ENCODE measurements at places on chromosomes 11 and 22.

DNA sequence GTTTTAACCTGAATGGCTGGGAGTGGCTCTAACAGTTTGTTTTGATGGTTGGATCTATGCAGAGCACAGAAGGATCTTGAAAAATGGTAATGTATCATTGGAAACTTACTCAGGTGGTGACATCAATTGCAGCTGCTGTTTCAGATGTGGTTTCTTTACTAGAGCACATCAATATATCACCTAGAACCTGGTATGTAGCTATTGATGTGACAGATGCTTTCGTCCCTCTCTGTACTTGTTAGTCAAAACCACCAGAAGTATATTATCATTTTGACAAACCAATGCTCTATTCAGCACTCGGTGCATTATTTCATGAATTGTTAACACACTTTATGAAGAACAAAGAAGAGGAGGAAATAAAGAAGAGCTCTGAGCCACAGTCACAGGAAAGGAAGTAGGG lies 26.6 kb upstream of the SCN3B start:
- no peaks in the 10 kb centered on the region for H3K4me1 ChIP-seq
- H3K27ac ChIP-seq: no peak overlapping the region
- no peak overlapping the region for H3K4me3 ChIP-seq

GRCh38 chr11:16040151-16040550 lies 316.2 kb downstream of the SOX6 start:
- H3K4me1 ChIP-seq: no peaks in the 10 kb centered on the region
- H3K27ac ChIP-seq: no peak overlapping the region
- H3K4me3 ChIP-seq: no peak overlapping the region
- H3K36me3 ChIP-seq: no peaks in the 10 kb centered on the region
- DNase-seq: no peak
- H3K27me3 ChIP-seq: no peaks in the 10 kb centered on the region

DNA sequence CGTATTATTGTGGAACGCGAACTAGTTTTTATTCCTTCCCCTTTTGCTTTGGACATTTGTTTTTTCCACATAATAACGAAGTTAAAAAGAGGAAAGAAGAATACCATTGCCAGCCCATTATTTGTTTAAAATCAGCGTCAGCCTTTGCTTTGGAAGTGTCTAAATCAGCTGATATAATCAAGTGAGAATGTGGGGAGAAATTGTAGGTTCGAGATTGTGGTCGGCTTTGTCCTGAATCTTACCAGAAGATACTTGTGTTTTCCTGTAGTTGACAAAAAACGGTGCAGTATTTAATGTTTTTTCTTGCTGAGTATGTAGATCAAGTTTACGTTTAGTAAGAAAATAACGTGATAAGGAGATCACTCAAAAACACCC lies 935 bp downstream of the ZNF143 start:
- H3K27me3 ChIP-seq: no peaks in the 10 kb centered on the region
- H3K4me1 ChIP-seq: no peaks in the 10 kb centered on the region
- peak; percentile 27 for DNase-seq
- H3K36me3 ChIP-seq: no peaks in the 10 kb centered on the region

GRCh38 chr22:27084130-27084529 lies 426.7 kb downstream of the MIAT start:
- no peaks in the 10 kb centered on the region for H3K36me3 ChIP-seq
- H3K27me3 ChIP-seq: peaks cover 7% of the 10 kb centered on the region
- no peak overlapping the region for H3K27ac ChIP-seq

DNA sequence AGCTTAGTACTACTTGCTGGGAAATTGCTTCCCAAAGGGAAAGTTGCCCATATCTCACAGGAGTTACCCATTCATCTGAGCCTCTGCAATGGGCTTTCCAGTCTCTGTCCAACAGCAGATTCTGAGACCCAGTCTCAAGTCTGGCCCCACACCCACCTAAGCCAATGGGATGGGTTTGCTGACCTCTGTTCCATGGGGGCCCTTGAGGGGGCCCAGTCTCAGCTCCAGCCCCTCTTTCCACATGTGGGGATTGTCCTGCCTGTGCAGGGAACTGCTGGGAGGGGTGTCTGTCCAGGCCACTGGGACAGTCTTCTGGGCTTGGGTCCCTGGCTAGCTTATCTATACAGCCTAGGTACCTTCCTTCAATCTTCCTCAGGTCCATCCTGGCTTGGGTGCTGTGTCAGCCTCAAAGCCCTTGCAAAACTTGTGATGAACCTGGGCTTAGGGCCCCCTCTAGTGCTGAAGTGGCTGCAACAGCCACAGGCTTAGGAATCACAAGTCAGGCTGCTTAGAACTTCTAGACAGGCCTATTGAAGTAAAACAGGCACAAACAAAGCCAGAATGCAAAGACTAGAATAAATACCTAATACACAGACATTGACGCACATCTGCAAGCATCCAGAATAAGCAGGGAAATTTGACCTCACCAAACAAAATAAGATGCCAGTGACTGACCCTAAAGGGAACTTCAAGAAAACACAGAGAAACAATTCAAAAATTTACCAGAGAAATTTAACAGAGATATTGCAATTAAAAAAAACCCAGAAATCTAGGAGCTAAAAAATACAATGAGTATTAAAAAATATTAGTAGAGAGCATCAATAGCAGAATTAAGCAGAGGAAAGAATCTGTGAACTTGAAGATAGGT lies 11.7 kb upstream of the PATL1 start:
- no peak overlapping the region for H3K4me3 ChIP-seq
- no peak overlapping the region for H3K27ac ChIP-seq
- DNase-seq: peak; percentile 49
- no peaks in the 10 kb centered on the region for H3K4me1 ChIP-seq
- no peaks in the 10 kb centered on the region for H3K36me3 ChIP-seq

DNA sequence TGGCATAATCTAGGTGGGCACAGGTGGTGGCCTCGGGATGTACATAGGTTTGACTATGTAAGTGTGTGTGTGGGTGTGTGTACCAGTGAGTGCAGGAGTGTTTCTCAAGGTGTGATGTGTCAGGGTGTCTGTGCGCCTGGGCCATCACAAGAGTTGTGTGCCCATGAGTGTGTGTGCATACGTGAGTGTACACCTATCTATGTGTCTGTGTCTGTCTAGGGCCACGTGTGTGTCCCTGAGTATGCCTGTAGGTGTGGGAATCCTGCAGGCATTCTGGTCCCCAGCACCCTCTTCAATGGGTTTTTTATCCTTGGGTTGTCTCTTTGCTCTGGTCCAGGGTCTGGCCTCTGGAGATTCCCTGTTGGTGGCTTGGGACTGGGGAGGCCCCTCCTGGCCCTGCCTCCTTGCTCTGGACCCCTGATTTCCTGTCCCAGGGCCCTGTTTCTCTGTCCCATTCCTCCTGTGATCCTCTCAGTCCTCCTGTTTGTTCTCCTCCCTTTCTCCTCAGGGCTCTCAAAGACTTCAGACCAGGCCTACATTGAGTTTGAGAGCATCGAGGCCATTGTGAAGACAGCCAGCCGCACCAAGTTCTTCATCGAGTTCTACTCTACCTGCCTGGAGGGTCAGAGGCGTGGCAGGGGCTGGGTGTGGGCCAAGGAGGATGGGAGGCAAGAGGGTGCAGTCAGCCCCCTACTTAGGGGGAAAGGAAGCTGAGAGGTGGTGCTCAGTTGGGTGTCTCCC lies 9.4 kb downstream of the INPPL1 start:
- no peak for DNase-seq
- H3K36me3 ChIP-seq: peaks cover 51% of the 10 kb centered on the region
- H3K4me3 ChIP-seq: no peak overlapping the region

DNA sequence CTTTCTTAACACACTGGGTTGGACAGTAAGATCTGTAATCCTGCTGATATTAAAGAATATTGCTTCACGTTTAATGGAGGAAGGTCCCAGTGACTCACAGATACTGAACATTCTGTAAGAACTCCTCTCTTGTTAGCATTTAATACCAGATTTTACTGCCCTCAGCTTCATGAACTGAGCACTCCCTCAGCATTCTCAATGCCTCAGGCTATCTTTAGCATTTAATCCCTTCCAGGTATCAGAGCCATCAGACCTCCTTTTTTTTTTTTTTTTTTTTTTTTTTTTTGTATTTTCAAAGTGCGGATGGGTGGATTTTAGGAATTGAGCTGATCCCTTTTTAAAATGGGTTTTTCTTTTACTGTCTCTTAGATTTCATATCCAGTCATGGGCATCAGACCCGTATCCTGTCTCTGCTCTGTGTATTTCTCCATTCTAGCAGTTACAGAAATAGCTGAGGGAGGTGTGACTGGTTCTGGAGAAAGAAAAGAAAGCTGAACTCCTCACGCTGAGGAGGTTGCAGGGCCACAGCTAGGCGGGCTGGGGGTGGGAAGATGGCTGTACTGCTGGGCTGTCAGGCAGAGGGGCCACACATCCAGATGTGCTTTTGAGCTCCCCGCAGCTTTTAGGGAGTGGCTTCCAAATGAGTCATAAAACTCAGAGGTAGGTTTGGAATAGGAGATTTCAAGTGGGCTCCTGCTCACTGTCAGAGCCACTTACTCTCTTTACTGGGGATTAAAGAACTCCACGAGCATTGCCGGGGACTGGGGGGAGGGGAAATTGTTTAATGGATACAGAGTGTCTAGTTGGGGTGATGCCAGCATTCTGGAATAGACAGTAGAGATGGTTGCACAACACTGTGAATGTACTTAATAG lies 97.0 kb downstream of the SYT9 start:
- no peak overlapping the region for H3K27ac ChIP-seq
- no peak overlapping the region for H3K4me3 ChIP-seq
- H3K4me1 ChIP-seq: no peaks in the 10 kb centered on the region
- no peaks in the 10 kb centered on the region for H3K36me3 ChIP-seq

All from astrocyte (in vitro differentiated cells and primary cell).